ENCODE measurements at places on chromosomes 5 and 9.

DNA sequence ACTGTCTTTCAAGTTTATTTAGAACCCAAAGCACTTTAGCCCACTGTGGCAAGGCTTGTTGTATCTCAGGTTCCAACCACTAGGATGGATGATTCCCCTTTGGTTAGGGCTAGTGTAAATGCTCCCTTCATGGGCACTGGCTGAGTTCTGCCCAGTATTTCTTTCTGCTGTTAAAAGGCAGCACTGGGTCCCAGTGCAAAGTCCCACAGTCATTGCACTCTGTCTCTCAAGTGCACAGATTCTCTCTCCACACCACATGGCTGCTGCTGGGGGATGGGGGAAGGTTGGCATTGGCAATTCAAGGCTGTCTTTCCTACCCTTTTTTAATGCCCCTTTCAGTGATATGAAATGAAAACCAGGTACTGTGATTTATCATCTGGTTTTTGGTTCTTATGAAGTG, 7.2 kb upstream of the NPR3 start:
- DNase-seq: no peak

GRCh38 chr5:5475975-5476374, 53.5 kb downstream of the ICE1 start:
- no peak for DNase-seq

- DNase-seq: no peak
These were observed 198.6 kb upstream of the CDH6 start for GRCh38 chr5:30994902-30995301.

GRCh38 chr9:34513567-34514214, 9.1 kb downstream of the ENHO start:
- DNase-seq: no peak

GRCh38 chr5:64292611-64293215, 127.1 kb downstream of the RNF180 start:
- DNase-seq: no peak

Data from aorta (tissue), 5 donors.